ENCODE measurements at places on chromosomes 12 and 14. TPM values are rescaled to one million over a fixed set of nuclear protein-coding genes. Genes with fewer than 3 reads are reported as not detected.

The GDF11 gene
- total RNA-seq: 3.4 TPM

GRCh38 chr12:619346-619745 is 43.9 kb downstream of the NINJ2 start:
- DNase-seq: no peak

GRCh38 chr12:4265280-4265679 is 8.3 kb upstream of the CCND2 start:
- no peak for DNase-seq

- no peak for DNase-seq
These were observed 702.8 kb downstream of the VRK1 start for GRCh38 chr14:97499790-97500481.

The RAD51B gene
- 42.6 TPM for total RNA-seq

- no peak for DNase-seq
These were observed 48.8 kb downstream of the KCNJ8 start for GRCh38 chr12:21725731-21726130.

The ANKRD33 gene
- total RNA-seq: not detected

GRCh38 chr12:132389026-132389425 is 59.6 kb upstream of the GALNT9 start:
- no peak for DNase-seq

DNA sequence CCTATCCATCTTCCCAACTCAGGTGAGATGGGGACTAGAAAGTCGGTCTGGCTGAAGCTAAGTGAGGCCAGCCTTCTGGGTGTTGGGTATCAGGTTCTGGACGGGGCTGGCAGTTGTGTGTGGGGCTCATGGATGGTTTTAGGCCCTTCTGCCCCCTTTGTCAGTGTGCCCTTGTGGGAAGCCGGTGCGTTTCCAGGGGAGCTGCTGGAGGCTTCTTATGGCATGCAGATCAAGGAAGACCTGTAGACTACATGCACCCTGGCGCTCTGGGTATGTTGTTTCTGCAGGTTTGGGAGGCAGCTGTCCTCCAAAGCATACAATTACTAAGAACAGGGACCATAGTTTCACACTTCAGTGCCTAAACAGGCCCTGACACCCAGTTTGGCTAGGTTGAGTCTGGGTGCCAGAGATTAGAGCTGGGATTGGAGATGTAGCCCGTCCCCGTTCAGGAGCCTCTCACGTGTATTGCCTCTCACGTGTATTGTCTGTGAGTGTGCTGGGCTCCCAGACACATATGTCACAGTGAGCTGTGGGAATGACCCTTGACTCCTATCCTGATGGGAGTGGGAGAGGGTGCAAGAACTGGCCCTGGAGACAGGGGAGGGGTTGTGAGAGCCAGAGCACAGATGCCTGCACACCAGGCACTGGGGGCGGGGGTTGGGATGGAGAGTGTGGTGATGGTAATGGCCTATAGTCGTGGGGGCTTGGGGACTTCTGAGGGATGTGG is 84.4 kb downstream of the SLC25A47 start:
- no peak for DNase-seq

DNA sequence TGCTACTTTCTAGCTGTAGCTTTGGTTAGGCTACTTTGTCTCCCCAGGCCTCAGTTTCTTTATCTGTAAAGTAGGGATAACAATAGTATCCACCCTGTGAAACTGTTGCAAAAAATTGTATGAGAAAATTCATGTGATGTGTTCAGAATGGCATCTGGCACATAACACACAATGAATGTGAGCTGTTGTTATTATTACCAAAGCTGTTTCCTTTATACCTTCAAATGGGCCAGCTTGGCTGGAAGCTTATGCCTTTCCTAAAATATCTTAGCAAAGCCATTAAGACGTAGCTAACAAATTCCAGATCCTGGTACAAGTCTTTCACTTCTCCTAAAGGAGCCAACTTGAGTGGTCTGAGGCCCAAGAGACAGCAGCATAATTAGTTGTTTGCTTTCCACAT is 25.2 kb upstream of the MANSC4 start:
- no peak for DNase-seq

DNA sequence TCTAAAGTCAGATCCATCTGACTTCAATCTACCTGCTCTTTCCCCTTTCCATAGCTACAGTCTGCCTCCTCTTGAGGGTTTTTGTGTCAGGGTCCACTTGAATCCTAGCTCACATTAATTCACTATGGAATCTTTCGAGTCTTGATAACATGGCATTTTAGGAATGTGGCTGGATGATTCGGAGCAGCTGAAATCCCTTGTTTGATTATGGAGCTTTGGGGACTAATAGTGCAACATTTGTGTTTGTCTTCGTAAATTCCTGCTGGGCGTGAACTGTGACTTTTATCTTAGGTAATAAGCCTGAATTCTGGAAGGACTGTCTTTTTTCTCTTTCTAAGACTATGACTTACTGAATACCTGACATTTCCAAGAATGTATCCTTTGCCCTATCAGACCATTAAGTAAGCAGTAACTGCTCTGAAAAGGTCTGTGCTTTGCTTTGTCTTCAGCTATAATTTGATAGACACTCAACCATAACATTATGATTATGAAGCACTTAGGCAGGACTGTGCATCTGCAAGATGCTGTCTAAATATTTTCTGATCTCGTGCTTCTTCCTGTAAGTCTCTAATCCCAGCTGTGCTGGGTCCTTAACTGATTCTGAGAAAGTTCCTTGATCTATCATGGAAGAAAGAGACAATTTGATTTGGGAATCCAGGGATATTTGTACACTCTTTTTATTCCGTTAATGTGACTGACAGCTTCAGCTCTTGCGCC is 19.0 kb upstream of the PELI2 start:
- DNase-seq: no peak

DNA sequence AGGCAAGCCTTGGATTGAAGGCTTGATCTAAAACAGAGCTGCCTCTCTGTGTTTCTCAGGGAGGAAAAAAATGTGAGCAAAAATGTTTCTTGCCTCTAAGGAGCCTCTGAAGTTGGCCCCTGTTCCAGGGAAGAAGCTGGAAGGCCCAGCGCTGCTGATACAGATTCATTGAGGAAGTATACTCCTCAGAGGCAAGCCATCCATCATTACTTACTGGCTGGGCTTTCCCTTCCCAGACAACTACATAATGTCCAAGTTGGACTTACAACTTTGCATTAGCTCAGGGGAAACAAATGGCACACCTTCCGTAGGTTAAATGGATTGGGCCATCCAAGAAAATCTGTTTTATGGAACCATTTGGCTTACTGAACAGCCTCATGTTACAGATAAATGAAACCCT is 263.7 kb upstream of the SEL1L start:
- DNase-seq: no peak

The KLRC4 gene
- 6.1 TPM for total RNA-seq

DNA sequence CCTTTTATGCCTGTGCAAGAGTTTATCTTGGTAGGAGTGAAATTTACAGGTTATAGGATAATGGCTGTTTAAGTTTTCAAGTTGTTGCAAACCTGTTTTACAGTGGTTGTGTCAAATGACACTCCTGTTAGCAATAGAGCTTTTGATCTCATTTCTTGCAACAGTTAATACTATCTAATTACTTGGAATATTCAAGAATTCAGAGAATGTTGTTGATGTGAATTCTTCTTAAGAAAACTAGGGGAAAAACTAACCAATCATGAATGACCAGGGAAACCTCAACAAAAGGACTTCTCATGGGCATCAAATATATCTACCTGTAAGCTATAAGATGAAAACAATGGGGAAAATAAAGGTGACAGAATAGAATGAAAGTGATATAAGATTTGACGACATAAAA is 85.0 kb downstream of the IPO8 start:
- no peak for DNase-seq

GRCh38 chr14:56004786-56005185 is 113.4 kb upstream of the PELI2 start:
- peak; percentile 27 for DNase-seq

GRCh38 chr14:72678356-72678755 is 215.5 kb downstream of the DPF3 start:
- DNase-seq: no peak

- DNase-seq: no peak
These were observed 8.2 kb downstream of the CAMKK2 start for GRCh38 chr12:121288158-121288845.

DNA sequence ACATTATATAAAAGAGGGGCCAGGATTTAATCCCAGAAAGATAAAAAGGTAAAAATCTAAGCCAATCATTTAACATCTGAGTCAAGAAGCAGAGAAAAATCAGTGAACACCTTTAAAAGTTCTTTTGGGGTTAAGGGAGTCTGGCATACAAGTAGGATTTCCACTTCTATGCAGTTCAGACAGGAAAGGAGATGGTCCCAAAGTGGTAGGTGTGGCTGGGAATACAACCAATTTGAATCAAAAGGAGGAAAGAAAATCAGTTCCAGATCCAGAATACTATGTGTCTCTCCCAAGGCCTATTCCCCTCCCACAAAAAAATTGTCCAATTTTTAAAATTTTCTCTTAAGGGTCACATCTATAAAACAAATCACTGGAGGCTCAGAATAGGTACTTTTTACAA is 167.4 kb downstream of the PHLDA1 start:
- no peak for DNase-seq

- DNase-seq: no peak
These were observed 306.8 kb upstream of the G2E3 start for GRCh38 chr14:30252151-30252550.

- no peak for DNase-seq
These were observed 134.1 kb downstream of the PLEKHA5 start for GRCh38 chr12:19263672-19264071.
